Putamen (tissue), 1 donor: ENCODE measurements at places on chromosomes 2 and 18.

GRCh38 chr2:18896125-18896764, 306.9 kb upstream of the NT5C1B start:
- no peak for DNase-seq

GRCh38 chr2:62495761-62496160, 10.2 kb downstream of the TMEM17 start:
- DNase-seq = no peak

GRCh38 chr18:35818353-35818667, 154.2 kb upstream of the RMP24 start:
- no peak for DNase-seq

- no peak for DNase-seq
Observed at GRCh38 chr2:41334159-41334558, 713.7 kb upstream of the PKDCC start.

DNA sequence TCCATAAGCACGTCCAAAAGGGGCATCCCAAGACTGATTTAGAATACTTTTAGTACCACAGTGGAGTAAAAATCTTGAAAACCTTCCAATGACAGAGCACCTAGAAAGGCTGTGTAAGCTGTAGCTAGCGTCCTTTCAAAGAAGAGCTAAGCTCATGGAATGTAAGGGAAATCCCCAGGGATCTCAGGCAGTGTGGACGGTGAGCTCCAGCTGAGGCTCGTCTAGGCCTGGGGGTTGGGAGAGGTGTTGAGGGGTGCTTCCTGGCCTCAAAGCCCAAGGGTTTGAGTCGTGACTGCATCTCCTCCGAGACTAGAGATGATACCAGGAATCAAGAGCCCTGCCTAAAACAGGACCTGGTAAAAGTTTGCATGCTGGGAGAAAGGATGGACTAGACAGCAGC, 7.6 kb downstream of the CTIF start:
- DNase-seq = no peak

- DNase-seq = no peak
Observed at GRCh38 chr2:10814571-10815331, 2.2 kb upstream of the PDIA6 start.
